ENCODE measurements at places on chromosomes 1 and 21.

DNA sequence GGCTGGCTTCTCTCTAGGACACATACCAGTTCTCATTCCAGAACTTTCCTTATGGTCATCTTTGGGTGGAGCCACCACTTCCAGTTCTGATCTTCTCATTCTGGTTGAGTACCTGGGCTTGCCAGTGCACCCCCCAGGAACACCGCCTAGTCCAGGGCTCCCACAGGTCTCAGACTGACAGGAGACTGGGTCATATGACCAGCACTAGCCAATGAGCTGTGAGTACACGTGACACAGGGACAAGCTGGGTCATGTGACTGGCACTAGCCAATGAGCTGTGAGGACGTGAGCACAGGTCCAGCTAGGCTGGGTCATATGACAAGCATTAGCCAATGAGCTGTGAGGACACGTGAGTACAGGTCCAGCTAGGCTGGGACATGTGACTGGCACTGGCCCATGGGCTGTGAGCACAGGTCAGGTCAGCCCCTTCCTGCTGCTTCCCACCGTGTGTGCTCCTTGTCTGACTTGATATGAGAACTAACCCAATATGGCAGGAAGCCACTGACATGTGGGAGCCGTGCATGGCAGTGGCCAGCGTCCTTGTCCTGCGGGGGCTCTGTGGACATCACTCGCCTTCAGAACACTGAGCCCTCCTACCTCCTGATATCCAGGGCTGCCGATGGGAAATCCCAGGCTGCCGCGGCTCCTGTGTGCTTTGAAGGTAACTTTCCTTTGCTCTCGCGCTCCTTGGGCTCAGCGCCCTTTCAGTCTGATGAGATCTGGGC lies 22.7 kb downstream of the KRTAP10-1 start:
- DNase-seq: no peak

GRCh38 chr1:74396462-74396861 lies 115.9 kb downstream of the LRRC53 start:
- no peak for DNase-seq

- DNase-seq: no peak
These were observed 223.1 kb downstream of the KIF26B start for GRCh38 chr1:245377854-245378253.

DNA sequence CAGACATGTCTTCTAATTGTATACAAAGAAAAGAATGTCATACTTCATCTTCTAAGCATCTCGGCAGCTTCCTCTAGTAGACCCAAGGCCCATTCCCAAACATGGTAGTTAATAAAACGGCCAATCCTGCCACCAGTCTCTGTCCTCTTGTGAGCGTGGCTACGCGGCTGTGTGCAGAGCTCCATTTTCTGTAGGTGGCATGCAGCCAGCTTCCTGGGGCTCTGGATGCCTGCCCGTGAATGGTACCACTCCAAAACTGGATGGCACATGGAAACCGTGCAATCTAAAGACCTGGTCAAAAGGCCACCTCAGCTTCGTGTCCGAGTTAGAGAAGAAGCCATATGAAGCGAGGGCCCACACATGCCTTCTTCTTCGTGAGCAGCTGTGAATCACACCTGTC lies 110.7 kb downstream of the SIPA1L2 start:
- DNase-seq: no peak

- DNase-seq: peak; percentile 54
These were observed 479 bp upstream of the ACADM start for GRCh38 chr1:75723989-75724471.

DNA sequence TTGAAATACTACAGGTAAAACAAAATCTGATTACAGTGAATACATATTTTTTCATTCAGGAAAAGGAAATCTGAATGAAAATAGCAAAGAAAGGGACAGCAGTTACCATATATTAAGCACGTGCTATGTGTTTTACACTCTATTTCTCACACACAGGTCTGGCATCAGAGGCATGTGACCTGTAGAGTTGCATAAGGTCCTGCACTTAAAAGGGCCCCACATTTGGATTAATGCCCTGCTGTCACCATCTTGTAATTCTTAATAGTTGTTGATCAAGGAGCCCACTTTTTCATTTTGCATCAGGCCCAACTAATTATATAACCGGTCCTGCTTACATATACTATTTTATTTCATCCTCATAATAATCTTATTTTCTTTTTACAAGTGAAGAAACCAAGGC lies 125.8 kb downstream of the LRRC40 start:
- DNase-seq: no peak

GRCh38 chr1:84973498-84974334 lies 23.2 kb downstream of the MCOLN2 start:
- DNase-seq: no peak

DNA sequence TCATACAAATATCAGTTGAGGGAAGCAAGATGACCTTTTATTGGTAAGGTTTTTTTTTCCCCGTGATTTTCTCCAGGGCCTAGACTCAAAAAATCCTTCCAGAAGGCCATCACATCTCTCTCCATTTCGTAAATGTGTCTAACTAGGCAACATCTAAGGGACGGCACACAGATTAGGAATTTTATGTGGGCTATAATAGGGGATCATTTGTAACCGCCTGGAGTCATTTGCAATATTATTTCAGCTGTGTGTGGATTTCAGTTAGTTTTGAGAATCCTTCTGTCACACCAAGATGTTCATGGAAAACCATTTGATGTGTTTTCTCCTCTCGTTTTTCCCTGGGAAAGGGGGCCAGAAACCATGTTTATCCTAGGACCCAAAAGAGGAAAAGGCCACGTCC lies 63.1 kb downstream of the ATP5PO start:
- no peak for DNase-seq
